ENCODE measurements at places on chromosomes 1 and 21.

DNA sequence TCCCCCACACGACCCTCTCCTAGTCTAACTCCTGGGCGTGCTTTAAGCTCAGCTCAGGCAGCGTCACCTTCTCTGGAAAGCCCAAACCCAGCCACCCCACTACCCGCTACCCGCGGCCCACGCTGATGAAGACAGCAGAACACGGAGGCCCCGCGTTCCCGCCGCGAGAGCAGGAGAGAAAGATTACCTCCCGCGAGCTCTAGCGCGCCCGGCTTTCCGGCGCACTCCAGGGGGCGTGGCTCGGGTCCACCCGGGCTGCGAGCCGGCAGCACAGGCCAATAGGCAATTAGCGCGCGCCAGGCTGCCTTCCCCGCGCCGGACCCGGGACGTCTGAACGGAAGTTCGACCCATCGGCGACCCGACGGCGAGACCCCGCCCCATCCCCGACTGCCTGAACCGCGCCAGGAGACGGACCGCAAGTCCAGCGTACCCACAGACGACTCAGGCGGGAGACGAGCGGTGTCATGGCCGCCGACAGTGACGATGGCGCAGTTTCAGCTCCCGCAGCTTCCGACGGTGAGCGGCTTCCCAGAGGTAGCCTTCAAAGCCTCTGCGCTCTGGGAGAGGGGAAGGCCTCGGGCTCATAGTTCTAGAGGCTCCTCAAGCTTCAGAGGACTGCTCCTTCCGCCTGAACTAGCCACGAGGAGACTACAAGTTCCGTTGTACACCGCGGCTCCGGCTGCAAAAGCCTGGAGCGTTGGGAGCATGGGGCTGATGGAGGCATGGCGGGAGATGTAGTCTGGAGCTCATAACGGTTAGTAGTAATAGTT is at the start of the genes MUTYH and TOE1:
TSS of gene MUTYH (minus strand) at position 652 of the 770 bp plus-strand sequence. CDS start 5,935 bp downstream, outside the sequence.
TSS of gene TOE1 (plus strand) at position 382 of the 770 bp plus-strand sequence. CDS start at position 465, 83 bp downstream.
- peak; percentile 97 for DNase-seq

DNA sequence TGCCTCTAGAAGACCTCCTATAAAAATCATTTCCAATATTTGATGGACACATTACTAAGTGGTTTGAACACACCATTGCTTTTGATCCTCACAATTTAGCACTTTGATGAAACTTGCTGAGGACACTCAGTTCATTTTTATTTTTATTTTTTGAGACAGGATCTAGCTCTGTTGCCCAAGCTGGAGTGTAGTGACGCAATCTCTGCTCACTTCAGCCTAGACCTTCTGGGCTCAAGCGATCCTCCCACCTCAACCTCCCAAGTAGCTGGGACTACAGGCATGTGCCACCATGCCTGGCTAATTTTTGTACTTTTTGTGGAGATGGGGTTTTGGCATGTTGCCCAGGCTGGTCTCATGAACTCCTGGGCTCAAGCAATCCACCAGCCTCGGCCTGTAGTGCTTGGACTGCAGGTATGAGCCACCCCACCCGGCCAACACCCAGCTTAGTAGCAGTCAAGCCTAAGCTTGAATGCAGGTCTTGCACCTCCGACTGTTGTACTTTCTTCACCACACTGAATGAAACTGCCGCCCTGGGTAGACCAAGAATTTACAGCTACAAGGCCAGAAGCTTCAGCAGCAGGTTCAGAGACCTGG is 24.8 kb upstream of the ATP2B4 start:
- no peak for DNase-seq

DNA sequence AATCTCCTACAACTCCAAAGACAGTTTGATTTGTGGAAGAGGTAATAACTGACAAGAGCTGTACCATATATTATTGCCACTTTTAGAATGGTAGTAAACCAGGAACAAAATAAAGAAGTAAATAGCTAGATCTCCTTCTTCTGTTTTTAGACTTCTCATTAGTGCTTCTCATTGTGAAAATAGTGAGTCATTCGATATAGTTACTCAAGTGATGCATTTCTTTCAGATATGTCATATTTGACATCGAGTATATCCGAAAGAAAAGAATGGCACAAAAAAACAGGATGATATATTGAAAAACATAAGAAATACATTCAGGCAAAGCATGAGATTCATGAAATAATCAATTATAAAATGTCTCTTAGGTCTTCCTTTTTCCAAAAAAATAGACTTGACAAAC is 1346.1 kb downstream of the BRINP3 start:
- no peak for DNase-seq

DNA sequence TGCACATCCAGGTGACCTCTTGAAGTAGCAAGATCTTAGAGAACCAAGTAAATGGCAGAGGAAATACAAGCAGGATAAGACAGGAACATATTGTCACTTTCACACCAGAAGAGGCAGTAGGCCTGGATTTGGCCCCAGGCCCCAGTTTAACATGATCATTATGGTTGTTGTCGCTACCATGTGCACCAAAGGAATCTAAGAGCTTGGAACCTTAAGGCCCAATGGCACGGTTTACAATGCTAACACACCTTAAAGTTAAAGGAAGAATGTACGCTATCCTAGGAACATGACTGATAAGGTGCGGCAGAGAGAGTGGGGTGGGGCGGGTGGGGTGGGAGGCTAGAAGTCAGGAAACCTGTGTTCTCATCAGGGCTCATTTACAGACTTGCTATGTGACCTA is 147.5 kb downstream of the ROR1 start:
- DNase-seq: no peak

DNA sequence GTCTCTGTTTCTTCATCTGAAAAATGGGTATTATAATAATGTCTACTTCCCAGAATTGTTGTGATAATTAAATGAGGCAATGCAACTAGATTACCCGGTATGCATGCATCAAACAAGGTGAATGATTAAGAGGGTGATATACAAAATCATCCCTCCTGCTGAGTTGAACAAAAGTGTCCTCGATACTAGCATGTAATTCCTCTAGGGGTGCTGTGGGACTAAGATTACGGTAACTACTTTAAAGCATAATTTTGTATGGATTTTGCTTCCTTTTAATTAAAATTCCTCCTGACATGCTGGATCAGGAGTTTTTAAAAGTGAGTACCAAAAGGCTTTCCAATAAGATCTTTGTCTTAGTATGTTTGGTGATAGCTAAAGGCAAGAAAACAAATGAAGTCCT is 98.7 kb upstream of the PRMT6 start:
- no peak for DNase-seq

- no peak for DNase-seq
Observed at GRCh38 chr1:167107456-167107855, 13.6 kb downstream of the STYXL2 start.

DNA sequence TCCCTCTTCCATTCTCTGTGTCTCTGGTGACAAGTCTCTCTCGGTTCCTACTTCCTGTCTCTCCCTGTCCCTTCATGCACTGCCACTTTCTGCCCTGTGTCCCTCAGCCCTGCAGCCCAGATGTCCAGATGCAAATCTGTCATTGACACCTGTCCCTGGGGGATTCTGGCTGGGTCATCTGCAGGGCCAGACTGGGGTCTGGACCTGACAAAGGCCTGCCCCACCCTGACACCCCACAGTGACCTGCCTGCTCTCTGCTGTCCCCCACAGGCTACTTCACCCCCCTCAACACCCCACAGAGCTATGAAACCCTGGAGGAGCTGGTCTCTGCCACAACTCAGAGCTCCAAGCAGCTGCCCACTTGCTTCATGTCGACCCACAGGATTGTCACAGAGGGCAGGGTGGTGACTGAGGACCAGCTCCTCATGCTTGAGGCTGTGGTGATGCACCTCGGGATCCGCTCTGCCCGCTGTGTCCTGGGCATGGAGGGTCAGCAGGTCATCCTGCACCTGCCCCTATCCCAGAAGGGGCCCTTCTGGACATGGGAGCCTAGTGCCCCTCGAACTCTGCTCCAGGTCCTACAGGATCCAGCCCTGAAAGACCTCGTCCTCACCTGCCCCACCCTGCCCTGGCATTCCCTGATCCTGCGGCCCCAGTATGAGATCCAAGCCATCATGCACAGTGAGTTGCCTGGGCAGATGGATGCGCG is 7.2 kb downstream of the THEMIS2 start:
- no peak for DNase-seq

DNA sequence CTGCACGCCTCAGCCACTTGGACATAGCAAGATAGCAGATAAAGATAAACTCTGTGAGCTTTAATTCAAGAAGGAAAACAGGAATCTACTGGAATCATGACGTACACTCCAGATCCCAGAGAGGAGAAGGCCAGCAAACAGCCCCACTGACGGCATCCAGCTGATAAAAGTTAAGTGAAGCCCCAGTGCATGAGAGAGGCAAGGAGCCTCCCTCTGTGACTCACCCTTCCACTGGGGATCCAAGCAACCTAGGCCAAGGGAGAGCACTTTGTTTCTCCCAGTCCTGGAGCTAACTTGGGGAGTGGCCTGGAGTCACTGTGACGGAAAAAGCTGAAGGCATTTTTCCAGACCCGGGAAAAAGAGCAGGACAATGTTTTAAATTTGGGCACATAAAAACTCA is 270.0 kb downstream of the AKT3 start:
- no peak for DNase-seq

- peak; percentile 84 for DNase-seq
Observed at GRCh38 chr1:44652445-44653106, 21.7 kb downstream of the TMEM53 start.

GRCh38 chr1:109104364-109105151 is 9.4 kb upstream of the ELAPOR1 start:
- DNase-seq: no peak

GRCh38 chr1:52919723-52920483 is 1.6 kb downstream of the ECHDC2 start:
- DNase-seq: no peak

DNA sequence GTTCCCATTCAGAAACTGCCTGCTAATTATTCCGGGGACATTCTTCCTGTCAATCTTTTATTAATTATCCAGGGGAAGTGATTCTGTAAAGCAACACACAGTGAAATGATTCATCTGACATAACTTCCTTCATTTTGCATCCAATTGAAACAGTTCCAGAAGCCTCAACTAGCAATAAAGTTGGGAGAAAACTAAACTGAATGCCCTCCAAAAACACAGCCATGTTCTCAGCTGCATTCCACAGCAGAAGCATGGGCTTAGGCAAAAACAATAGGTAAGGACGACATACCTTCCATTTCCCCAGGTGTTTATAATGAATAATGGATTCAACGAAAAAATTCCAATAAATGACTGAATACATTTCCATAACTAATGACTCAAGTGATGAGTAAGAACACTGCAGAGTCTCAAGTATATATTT is 36.9 kb upstream of the TARBP1 start:
- DNase-seq: no peak

All from ecto neural progenitor cell (in vitro differentiated cells).